ENCODE measurements at places on chromosomes 7 and 10.

GRCh38 chr7:126657599-126658358 is 595.0 kb downstream of the GRM8 start:
- no peak for DNase-seq

DNA sequence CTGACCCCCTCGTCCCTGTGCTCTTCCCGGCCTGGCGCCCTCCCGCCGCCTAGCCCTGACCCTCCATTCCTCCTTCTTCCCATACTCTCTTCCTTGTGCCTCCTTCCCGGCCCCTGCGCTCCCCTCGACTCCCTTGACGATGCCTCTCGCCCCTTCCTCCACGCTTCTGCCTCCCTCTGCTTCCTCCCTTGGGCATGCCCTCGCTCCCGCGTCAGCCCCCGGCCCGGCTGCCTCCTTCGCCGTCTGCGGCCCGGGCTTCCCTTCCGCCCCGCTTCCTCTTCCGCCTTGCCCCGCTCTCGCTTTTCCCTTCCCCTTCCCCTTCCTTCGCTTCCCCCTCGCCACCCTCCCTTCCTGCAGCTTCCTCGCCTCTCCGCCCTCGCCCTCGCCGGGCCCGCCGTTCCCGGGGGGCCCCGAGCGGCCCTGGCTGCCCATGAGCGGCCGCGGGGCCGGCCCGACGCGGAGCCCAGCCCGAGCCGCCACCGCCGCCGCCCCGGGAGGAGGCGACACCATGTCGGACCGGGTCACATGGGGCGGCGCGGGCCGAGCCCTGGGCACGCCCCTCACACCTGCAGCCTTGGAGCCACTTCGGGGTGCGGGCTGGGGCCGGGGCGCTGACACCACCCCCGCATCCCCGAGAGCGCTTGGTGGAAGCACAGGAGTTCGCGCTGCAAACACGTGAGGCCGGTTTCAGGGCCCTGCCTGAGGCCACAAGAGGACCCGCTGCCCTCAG is at the start of gene FBXW4:
Gene FBXW4 (minus strand): TSS at position 497 of the 730 bp plus-strand sequence. CDS start 65 bp downstream, at position 432.
- no peak for DNase-seq

GRCh38 chr7:117322741-117323304 is at the start of gene WNT2:
Gene WNT2 (minus strand): TSS chr7:117323058. CDS start chr7:117322989, 69 bp downstream.
- no peak for DNase-seq

GRCh38 chr10:53447576-53447975 is 675.0 kb upstream of the MBL2 start:
- DNase-seq, result no peak

- no peak for DNase-seq
Observed at GRCh38 chr10:20888620-20889330, 8.3 kb downstream of the NEBL start.

- DNase-seq, result no peak
Observed at GRCh38 chr7:151313857-151314256, 27.8 kb upstream of the NUB1 start.

GRCh38 chr10:27457966-27458365 is 46.1 kb upstream of the RAB18 start:
- DNase-seq, result no peak

GRCh38 chr7:67821116-67821515 is 824.5 kb downstream of the TYW1 start:
- no peak for DNase-seq

- no peak for DNase-seq
Observed at GRCh38 chr10:15433850-15434537, 62.9 kb upstream of the FAM171A1 start.

- no peak for DNase-seq
Observed at GRCh38 chr7:47571331-47572093, 10.4 kb downstream of the TNS3 start.

- no peak for DNase-seq
Observed at GRCh38 chr10:58282615-58283014, 13.7 kb downstream of the CISD1 start.

- DNase-seq, result no peak
Observed at GRCh38 chr10:28879875-28880682, 202.8 kb downstream of the BAMBI start.

DNA sequence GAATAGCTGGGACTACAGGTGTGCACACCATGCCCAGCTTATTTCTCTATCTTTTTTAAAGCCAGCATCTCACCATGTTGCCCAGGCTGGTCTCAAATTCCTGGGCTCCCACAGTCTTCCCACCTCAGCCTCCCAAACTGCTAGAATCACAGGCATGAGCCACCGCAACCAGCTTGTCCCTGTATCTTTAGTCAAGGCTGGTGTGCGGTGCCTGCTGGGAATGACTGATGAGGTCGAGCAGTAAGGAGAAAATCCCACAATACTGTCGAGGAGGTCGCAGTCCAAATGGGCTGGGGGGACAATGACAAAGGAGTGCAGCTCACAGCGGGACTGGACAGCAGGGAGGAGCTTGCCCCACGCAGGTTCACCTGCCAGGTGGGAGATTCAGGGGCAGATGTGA is 50.2 kb upstream of the CALN1 start:
- no peak for DNase-seq
